ENCODE measurements at places on chromosomes 1 and 21. TPM values are rescaled to one million over a fixed set of nuclear protein-coding genes. Genes with fewer than 3 reads are reported as not detected.

Gene CADM3
- total RNA-seq: 7.0 TPM

Gene DDR2
- 77.9 TPM for total RNA-seq

DNA sequence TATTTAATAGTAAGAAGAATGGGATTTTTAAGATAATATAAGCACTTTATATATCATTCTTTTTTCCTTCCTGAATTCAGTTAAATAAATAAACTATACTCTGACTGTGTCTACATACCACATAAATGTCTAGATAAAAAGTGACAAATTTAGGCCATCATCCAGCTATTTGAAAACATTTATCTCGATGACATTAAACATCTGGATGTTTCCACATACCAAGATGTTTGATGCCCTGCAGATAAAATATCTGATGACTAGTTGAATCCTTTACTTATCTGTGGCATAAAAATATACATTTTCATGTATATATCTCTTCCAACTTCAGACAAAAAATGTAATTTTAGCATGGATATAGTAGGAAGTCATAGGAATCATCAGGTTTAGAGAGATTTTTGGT lies 348.3 kb downstream of the DPYD start:
- H3K27me3 ChIP-seq: no peaks in the 10 kb centered on the region
- no peak overlapping the region for H3K27ac ChIP-seq
- H3K4me1 ChIP-seq: no peaks in the 10 kb centered on the region
- no peak for DNase-seq
- H3K4me3 ChIP-seq: no peak overlapping the region

- no peak for DNase-seq
- H3K36me3 ChIP-seq: no peaks in the 10 kb centered on the region
- peaks cover 12% of the 10 kb centered on the region for H3K4me1 ChIP-seq
- no peak overlapping the region for H3K4me3 ChIP-seq
Observed at GRCh38 chr1:31409946-31410858, 2.8 kb upstream of the SERINC2 start.

GRCh38 chr21:35681946-35682345 lies 378.4 kb downstream of the SETD4 start:
- H3K27ac ChIP-seq: no peak overlapping the region
- DNase-seq: no peak
- no peak overlapping the region for H3K4me3 ChIP-seq
